T-helper 1 cell (primary cell): ENCODE measurements at places on chromosomes 16 and 17.
A peak's percentile ranks its signal among the peaks of the same experiment; 100 is the strongest.

- no peak for DNase-seq
Measured at GRCh38 chr17:17713839-17714238, 32.6 kb downstream of the RAI1 start.

DNA sequence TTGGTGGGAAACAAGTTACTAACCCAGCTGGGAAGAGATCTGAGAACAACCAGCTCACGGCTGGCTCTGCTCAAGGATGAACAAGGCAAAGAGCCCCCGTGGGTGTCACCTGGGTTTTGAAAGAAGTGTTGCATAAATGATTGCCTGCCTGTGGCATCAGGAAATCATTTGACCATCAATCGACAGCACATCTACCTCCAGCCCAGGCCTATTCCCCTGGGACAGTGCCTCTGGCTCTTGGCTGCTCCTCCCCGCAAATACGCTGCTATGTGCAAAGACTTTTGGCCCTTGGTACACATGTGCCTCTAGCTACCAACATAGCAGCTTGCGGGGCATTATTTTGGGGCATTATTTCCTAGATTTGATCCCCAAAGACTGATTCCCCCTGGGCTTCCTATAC is 39.4 kb upstream of the SMPD3 start:
- no peak for DNase-seq

- DNase-seq: no peak
Measured at GRCh38 chr17:74953134-74953687, 17.5 kb downstream of the OTOP3 start.

DNA sequence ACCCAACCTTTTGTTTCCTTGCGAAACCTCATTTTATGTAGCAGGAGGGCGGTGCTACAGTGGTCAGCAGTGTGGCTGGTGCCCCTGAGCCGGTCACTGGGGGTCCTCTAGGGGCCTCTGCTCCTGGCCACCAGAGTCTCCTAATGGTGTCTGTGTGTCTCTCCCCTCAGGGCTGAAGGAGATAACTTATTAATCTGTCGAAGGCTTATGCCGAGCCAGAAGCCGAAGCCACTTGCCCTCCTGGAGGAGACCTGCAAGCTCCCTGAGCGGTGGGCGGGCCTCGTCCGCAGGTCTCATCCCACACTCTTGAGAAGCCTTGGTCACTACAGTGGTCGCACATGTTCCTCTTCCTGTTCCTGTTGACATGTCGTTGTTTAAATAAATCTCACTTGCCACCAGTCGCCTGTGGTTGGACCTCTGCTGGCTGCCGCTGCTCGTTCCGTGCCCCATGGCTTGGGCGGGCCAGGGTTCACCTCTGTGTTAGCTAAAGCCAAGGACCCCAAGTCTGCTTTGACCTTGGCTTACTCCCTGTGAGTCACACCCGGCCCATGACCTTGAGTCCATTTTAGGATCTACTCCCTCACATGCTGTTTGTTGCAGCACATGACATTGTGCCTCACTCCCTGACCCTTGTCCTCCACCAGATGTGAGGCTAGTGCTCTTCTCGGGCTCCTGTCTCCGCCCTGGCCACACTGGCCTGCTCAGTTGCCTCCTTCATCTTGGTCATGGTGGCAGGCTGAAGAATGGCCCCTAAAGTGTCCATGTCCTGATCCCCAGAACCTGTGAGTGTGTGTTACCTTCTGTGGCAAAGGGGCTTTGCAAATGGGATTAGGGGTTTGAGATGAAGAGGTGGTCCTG is 38.7 kb upstream of the AQP8 start:
- no peak for DNase-seq

DNA sequence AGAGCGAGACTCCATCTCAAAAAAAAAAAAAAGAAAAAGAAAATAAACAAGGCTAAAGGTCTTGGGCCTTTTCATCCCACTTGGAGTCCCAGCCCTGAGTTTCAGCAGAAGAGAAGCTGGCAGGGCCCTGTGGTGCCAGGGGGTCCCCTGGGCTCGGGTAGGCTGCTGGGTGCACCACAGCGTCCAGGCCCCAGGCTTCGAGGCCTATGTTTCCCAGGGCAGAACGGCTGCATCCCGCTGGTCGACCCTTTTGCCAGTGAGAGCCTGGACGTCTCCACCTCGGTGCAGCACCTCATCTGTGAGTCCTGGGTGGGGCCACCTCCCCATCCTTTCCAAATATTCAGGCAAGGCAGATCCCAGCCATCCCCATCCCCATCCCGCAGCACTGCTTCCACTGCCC is 2.2 kb downstream of the TMEM235 start:
- no peak for DNase-seq

GRCh38 chr16:76441876-76442275 is 164.7 kb downstream of the CNTNAP4 start:
- no peak for DNase-seq

DNA sequence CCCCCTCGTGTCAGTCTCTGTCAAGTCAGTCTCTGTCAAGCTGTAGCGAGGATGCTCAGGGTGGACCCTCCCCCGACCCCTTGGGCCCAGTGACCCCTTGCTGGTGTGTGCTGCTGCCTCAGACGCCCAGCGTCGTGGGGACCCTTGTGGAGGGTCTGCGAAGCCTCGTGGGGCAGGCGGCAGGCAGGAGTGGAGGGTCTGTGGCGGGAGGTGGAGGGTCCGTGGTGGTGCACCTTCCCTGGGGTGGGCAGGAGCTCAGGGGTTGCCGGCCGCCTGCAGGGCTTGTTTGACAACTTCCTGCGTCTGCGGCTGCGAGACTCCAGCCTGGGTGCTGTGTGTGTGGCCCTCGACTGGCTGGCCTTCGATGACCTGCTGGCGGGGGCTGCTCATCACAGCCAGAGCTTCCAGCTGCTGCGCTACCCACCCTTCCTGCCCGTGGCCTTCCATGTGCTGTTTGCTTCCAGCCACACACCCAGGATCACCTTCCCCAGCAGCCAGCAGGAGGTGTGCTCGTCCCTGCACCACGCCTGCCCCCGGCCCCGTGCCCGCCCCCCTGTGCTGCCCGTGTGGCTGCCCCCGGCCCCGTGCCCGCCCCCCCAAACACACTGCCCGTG is 5.6 kb downstream of the GNG13 start:
- DNase-seq: no peak

GRCh38 chr16:817001-817906 is 16.7 kb upstream of the GNG13 start:
- DNase-seq: no peak

- no peak for DNase-seq
Measured at GRCh38 chr17:70049801-70050591, 25.0 kb upstream of the KCNJ16 start.

DNA sequence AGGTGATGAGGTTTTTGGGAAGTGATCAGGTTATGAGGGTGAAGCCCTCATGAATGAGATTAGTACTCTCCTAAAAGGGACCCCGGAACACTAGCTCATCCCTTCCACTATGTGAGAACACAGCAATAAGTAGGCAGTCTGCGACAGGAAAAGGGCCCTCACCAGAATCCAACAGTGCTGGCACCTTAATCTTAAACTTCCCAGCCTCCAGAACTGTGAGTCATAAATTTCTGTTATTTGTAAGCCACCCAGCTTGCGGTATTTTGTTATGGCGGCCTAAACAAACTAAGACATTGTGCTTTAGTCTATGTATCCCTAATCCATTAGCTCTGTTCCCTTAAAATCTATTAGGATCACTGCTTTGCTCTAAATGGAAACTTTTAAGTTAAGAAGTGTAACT is 8.5 kb downstream of the SLFN12 start:
- DNase-seq: no peak

DNA sequence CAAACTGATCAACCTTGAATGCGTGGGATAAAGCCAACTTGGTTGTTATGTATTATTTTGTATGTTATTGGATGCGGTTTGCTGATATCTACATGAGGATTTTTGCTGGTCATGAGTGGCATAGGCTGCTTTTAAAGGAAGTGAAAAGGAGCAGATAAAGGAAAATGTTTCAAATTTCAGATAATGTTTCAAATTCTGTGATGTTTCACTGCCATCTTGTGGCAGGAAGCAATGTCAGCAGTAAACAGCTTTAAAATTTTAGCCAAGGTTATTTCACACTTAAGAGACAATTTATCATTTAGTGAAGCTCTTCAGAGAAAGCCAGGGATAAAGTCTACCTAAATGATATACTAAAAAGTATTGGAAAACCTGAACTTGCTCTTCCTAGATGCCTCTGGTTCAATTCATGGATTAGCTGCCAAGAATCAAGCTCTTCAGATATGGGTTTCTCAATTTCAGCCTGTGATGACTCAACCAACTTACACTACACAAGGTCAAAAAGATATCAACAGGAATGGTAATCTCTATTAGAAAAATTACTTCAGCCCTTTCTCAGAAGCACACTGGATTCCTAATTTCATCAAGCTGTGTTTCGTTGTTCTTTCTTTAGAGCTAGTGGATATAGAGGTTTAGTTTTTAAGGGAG is 136.0 kb upstream of the C17orf78 start:
- no peak for DNase-seq

- DNase-seq: no peak
Measured at GRCh38 chr16:879461-879861, 78.9 kb upstream of the GNG13 start.

- no peak for DNase-seq
Measured at GRCh38 chr16:76108460-76108859, 168.7 kb upstream of the CNTNAP4 start.

DNA sequence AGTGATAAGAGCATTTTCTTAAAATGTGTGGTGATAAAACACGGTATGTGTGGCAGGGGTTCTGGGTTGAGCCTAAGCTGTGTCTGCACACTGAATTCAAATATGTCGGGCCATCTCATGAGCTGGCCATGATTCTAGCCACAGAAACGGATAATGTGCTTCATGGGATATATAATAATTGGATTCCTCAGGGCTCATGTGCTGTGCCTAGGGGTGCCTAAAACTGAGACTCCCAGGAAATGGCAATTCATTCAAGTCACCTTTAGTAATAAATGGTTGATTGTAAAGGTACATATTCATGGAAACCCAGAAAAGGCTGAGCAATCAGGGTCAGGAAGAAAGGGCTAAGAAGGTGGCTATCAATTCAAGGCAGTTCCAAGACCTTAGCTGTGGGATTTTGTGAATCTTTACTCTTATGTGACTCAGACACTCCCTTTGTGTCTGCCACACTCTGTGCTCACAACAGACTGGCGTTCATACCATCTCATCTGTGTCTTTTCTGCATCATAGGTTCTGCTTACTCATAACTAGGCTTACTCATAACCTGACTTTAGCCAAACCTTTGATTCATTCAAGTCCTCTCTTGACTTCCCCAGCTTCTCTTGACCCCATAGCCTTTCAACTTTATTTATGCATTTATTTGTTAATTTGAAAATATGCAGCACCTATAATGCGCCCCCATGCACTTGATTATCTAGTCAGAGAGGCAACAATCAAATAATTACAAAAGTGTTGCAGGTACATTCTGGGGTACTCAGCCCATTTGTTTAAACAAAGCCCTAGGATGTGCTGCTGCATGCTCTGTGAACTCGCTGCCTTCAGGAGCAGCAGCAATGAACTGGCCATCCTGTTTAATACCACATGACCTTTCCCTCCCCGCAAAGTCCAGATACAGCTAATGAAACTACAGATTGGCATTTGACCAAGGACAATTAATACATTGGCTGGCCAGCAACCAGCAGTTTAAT is 28.4 kb upstream of the MED13 start:
- DNase-seq: peak; percentile 72

DNA sequence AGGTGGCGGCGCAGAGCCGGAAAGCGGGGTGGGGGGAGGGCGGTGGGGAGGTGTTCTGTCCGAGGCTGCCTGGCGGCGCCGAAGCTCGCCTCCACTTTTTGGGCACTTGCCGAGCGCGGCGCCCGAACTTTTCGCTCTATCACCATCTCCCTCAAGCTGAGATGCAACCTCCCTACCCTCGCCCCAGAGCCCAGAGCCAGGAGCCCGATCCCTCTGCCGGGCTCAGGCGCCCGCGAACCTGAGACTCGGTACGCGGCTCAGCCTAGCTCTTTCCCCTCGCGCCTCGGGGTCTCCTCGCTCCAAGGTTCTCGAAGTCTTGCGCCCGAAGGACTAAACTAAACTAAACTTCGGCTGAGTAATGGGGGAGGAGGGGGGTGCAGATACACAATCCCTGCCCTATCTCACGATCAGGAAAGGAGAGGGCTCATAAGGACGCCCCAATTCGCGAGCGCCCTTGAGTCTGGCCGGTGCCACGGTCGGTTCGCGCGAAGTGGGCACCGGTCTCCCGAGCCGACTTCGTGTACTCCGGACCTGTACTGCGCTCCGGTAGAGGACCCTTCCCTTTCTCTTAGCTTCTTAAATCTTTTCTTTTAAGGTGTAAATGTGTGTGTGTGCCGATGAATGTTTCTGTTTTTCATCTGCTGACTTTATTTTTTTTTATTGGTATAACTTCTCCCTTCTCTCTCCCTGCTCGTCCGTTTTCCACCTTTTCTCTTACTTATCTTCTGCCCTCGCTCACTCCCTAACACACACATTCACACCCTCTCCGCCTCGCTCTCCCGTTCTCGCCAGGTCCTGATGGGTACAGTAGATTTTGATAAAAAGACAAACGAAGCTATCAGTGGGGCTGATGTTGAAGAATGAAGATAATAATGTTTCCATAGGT is 1.9 kb upstream of the SALL1 start:
- no peak for DNase-seq

DNA sequence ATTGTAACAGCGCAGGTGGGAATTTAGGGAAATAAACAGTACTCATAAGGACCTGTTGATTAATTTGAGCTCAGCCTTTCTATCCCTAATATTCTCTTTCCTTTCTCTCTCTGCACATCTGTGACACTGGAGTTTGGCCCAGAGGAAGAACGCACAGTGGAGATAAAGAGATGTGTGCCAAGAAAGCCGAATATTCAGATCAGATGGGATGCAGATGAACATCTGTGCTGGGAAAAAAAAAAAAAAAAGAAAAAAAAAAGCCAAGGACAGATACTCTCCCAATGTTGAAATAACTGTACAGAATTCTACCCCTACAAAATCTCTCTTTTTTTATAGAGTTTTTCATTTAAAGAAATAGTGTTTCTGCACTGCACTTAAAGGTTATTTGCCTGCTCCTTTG is 485.4 kb downstream of the KCNJ2 start:
- DNase-seq: no peak

DNA sequence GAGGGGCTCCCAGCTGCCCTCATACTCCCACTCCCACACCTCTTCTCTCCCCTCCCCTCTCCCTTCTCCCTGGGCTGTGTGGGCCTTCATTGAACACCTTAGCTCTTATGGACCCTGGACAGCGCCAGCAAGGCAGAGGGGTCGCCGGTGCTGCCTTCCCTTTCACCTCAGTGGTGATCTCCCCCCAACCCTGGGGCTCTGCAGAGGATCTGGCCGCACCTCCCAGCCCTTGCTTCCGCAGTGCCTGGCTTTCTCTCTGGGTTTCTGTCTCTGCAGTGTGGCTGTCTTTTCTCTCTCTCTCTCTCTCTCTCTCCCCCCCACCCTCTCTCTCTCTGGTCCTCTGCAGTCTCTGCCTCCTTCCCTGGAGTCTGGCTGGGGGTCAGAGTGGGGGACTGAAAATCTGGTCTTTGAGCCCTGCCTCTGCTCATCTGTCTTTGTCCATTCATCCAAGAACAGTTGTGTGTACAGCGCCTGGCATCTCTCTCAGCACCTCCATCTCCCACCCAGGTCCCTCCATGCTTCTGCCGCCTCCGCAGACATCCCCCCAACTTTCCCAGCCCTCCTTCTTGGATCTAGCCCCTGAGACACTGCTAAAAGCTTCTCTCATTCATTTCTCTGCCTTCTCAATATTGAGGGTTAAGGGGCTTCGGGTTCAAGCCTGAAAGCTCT is 1.1 kb downstream of the SEZ6L2 start:
- DNase-seq: no peak

- no peak for DNase-seq
Measured at GRCh38 chr17:60565233-60565632, 34.8 kb upstream of the PPM1D start.
